ENCODE measurements at places on chromosomes 3 and 15.

GRCh38 chr3:160369784-160370183, 29.2 kb downstream of the IFT80 start:
- no peak for DNase-seq

- DNase-seq = no peak
These were observed 5.9 kb upstream of the PPP1R2 start for GRCh38 chr3:195548987-195549386.

DNA sequence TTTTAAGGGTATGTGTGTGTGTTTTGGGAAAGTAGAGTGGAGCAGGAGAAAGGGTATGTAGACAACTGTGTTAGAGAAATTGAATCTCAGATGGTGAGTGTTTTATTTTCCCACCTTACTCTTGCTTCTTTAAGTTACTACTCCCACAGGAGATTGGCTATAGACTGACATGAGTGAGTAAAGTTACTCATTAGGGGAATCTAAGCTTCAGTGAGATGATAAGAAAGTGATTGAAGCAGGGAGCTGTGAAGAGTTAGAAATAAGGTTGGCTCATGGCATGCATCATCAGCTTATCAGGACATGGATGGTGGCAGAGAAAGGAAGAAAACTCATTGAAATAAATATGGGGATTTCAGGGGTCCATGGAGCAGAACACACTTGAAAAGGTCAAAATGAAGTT, 88.9 kb downstream of the MBNL1 start:
- no peak for DNase-seq

DNA sequence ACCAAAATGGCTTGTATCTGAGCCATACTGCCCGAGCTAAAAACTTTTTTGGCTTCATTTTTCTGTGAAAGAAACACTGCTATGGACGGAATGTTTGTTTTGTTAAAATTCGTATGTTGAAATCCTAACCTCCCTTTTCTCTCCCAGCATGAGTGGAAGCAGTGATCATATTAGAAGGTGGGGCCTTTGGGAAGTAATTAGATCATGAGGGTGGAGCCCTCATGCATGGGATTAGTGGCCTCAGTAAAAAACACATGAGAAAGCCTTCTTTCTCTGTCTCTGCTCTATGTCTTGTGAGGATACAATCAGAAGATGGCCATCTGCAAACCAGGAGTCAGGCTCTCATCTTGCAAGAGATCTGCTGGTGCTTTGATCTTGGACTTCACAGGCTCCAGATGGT, 7.4 kb upstream of the FNDC3B start:
- DNase-seq = no peak

DNA sequence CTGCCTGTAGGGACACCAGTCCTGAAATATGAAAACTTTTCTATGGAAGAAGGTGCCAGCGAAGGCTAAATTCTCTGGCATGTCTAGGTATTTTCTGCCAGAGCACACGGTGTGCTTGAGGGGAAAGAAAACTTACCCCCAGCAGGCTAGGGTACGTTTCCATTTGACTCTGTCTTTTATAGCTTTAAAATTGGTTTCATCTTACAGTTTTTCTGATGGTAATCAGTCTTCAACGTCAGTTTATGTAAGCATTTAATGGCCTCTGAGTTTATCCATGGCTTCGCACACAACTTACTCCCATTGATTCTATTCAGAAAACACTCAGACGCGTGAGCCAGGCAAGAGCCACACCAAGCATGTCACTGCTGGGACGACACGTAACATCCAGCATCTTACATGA, 249.7 kb downstream of the ADAMTS17 start:
- no peak for DNase-seq

GRCh38 chr3:159821736-159822135, 166.9 kb upstream of the IL12A start:
- no peak for DNase-seq

- DNase-seq = no peak
These were observed 73.5 kb downstream of the DAPK2 start for GRCh38 chr15:63972801-63973200.

DNA sequence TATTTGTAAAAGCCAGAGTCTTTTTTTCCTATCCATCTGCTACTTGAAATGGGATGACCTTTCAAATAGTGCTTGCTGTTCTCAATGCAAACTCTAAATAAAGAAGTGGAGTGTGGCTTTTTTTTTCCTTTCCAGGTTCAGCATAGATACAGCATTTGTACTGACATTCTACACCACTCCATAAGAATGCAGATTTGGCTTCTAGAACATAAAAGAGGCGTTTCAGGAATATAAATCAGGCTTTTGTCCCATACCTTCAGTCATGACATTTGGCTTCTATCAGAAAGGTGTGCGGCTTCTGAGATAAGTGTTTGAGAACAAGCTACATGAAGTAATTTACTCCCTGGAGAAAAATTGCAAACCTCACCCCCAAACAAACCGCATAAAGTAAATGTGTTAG, 553.1 kb downstream of the FHIT start:
- no peak for DNase-seq

- DNase-seq = no peak
These were observed 4.3 kb upstream of the GPR160 start for GRCh38 chr3:170033489-170033888.

- DNase-seq = no peak
These were observed 52.7 kb downstream of the NFKBIZ start for GRCh38 chr3:101902041-101902440.

DNA sequence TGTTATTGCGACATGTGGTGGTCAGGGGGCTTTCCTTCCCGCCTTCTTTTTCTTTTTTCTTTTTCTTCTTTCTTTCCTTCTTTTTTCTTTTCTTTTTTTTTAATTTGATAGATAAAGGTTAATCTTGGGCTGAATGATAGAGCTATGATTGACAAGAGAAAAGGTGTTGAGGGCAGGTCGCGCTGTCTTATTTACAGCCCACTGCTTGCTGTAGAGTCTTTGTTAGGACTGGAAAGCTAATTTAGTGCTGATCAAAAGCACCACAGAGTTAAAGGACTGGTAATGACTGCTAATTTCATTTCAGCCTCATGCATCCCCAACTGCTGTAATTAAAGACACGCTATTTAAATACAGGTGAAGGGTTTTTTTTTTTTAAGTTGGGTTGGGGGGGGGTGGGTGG, 10.6 kb upstream of the SOX2 start:
- no peak for DNase-seq

GRCh38 chr15:74782259-74783071, 585 bp downstream of the CSK start:
- DNase-seq = no peak

GRCh38 chr3:37028329-37028728, 35.0 kb downstream of the MLH1 start:
- DNase-seq = peak; percentile 31

GRCh38 chr3:31862666-31863279, 118.3 kb downstream of the OSBPL10 start:
- DNase-seq = no peak

DNA sequence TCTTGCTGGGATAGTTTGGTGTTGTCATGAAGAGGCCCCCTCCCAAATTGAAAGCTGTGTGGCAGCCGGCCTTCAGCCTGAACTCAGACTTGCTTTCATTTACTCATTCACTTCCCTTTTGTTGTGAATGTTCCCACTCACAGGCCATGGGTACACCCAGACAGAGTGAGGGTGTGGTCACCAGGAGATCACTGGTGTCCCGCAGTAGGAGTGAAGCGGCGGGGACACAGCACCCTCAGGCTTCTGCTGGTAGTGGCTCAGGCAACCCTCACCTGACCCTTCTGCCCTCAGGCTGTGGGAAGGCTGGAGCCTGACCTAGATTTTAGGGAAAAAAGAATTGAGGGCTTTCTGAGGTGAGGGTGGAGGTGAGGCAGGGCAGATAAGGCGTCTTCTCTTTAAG, 244.4 kb downstream of the SOX2 start:
- no peak for DNase-seq

- DNase-seq = no peak
These were observed 82.1 kb upstream of the PRTG start for GRCh38 chr15:55824857-55825613.

- no peak for DNase-seq
These were observed 268.9 kb downstream of the IGSF11 start for GRCh38 chr3:118765636-118766305.

DNA sequence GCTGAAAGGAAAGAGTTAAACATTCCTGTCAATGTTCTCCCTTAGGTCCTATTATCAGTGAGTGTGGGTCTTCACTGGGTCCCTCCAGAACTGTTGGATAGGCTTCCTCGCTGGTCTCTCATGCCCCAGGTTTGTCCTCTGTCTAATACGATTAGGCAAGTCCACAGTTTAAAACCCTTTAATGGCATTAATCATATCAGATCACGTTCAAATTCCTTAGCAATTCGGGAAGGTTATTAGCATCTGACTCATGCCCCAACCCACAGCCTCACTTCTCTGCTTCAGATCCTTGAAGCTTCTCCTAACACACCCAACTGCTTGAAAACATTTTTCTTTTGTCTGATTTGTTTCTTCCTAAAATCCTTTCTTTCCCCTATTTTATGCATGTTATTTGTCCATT, 224.3 kb upstream of the ATP10A start:
- no peak for DNase-seq

GRCh38 chr15:39195961-39196486, 384.9 kb upstream of the THBS1 start:
- no peak for DNase-seq

DNA sequence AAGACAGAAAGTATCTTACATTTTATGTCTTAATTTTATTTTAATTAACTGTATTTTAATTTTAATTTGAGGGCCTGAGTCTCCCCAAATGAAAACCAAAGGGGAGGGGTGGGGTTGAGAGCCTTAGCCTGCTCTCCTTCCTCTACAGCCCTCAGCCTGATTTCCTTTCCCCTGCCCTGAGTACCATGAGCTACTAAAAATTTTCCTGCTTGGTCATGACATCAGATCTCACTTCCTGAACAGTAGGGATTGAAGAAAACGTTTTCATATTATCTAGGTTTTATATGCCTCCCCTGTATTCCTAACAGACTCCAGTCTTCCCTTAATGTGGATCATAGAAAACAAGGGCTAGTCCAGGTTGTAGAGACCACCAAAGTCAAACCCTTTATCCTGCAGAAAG, 133.9 kb downstream of the MYLK start:
- DNase-seq = no peak

GRCh38 chr15:38994310-38994709, 429.7 kb upstream of the RASGRP1 start:
- no peak for DNase-seq

- no peak for DNase-seq
These were observed 19.7 kb downstream of the SPATA12 start for GRCh38 chr3:57080171-57080570.

DNA sequence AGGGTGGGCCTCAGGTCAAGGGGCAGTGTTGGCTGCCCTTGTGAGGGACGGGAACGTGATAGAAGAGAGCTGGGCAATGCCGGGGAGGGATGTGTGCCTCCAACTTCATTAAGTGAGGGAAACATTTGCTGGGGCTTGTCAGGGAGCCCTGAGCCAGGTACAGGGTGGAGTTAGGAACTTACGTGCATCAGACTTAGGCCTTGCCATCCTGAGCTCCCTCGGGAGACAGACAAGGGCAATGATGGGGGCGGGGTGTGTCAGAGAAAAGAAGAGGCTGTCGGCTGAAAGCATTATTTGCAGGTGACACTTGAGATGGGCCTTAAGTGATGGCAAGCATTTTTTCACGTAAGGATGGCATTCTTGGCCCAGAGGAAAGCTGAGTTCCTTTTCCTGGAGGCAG, 1.6 kb downstream of the FAM131A start:
- no peak for DNase-seq

GRCh38 chr15:42808913-42809312, 72.0 kb upstream of the CDAN1 start:
- DNase-seq = no peak

DNA sequence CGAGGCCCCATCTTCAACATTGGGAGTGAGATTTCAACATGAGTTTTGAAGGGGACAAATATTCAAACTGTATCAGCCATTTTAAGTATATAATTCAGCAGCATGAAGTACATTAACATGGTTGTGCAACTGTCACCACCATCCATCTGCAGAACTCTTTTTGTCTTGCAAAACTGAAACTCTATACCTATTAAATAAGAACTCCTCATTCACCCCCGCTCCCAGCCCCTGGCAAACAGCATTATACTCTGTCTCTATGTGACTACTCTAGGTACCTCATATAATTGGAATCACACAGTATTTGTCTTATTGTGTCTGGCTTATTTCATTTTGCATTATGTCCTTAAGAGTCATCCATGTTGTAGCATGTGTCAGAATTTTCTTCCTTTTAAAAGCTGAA, 110.1 kb downstream of the MAP2K5 start:
- DNase-seq = no peak

- no peak for DNase-seq
These were observed 3.3 kb upstream of the ARIH2 start for GRCh38 chr3:48915296-48915695.

GRCh38 chr3:141790171-141790570, 27.0 kb downstream of the GRK7 start:
- no peak for DNase-seq

- no peak for DNase-seq
These were observed 24.6 kb upstream of the SLC6A6 start for GRCh38 chr3:14377838-14378169.

DNA sequence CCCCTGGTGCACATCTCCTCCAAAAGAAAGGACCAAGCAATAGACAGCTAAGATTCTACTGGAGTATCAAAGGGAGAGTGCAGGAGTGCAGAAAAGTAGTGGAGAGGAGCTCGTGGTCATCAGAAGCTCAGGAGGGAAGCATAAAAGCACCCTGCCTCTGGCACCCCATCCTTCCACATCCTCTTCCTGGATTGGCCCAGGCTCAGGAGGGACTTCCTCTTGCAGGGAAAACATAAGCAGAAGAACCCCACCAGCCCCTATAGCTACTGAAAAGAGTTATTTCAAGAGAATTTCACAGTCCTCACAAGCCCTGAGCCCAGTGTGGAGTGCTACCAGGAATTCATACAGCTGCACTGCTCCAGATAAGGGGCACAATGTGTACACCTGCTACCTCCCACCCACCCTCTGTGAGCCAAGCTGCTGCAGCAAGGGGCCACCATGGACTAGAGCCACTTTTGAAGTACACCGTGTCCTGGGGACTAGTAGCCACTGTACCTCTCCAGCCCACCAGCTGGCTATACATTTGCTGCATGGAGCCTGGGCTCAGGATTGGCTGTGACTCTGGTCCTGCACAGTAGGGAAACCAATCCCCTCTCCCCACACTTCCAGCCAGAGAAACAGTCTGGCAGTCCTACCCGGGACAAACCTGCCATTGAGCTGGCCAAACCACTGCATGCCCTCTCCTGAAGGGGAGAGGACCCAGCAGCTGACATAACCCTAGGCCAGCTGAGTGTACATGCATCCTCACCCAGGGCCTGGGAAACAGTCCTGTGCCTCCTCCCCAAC, 43.0 kb downstream of the CD200R1 start:
- no peak for DNase-seq

GRCh38 chr3:118955914-118956556, 78.6 kb downstream of the IGSF11 start:
- no peak for DNase-seq

Data from kidney (tissue), 22 donors.